ENCODE measurements at places on chromosomes 7 and 10.

GRCh38 chr10:7968510-7969112, 85.9 kb upstream of the GATA3 start:
- DNase-seq = no peak

DNA sequence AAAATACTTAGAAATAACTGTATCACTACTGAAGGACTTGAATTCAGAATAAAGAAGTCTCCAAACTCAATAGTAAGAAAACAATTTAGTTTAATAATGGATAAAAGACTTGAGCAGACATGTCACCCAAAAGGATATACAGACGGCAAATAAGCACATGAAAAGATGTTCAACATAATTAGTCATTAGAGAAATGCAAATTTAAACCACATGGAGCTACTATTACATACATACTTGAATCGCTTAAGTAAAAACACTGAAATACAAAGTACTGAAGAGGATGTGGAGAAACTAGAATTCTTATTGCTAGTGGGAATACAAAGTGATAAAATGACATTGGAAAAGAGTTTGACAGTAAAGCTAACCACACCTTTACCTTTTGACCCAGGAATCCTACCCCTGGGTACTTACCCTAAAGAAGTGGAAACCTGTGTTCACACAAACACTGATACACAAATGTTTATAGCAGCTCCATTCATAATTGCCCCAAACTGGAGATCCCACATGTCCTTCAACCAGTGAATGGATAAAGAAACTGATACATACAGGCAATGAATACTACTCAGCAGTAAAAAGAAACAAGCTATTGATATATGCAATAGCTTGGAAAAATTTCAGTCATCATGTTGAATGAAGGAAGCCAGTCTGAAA, 54.3 kb upstream of the NFKB2 start:
- DNase-seq = no peak

- no peak for DNase-seq
Observed at GRCh38 chr7:96266015-96266414, 55.9 kb downstream of the SLC25A13 start.

DNA sequence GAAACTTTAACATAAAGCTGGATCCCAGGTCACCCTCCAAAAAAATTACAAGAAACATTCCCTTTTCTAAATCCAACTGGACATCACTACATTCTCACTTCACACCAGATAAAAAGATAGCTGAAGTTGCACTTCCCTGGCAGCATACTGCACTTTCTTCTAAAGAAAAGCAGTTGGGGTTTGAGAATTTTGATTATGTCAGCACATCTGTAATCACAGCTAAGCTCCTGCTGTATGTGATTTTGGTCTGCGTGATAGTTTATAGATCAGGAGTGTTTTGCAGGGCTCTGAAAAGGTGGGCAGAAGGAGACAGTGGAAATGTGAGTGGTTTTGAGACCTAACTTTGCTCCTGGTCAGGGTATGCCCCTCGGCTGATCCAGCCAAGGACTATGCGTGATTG, 199.1 kb upstream of the AKR1E2 start:
- no peak for DNase-seq

DNA sequence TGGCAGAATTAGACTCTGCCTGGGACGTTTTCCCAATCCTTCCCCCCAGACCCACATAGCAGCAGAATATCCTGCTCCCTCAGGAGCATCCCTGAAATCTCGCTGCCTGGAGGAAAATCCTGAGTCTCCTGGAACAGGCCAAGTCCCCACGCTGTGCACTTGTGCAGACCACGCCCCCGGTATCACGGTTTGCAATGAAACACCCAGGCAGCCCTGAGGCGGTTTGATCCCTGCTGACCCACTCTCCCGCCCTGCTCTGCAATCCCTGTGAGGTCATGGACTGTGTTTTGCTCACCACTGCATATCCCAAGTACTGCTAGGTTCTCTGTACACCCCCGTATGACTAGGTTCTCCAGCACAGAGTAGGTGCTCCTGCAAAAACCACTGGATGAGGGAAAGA, 411.8 kb upstream of the MGMT start:
- no peak for DNase-seq

All from SK-N-DZ (cell line).